Activated CD4-positive, alpha-beta T cell treated with anti-CD3 and anti-CD28 coated beads, Interleukin-10, Interleukin-2, amounts not matched to agents 100 ng/mL and 50 ng/mL, durations not matched to agents 16 hours and 8 hours (primary cell): ENCODE measurements at places on chromosomes 4 and X.

DNA sequence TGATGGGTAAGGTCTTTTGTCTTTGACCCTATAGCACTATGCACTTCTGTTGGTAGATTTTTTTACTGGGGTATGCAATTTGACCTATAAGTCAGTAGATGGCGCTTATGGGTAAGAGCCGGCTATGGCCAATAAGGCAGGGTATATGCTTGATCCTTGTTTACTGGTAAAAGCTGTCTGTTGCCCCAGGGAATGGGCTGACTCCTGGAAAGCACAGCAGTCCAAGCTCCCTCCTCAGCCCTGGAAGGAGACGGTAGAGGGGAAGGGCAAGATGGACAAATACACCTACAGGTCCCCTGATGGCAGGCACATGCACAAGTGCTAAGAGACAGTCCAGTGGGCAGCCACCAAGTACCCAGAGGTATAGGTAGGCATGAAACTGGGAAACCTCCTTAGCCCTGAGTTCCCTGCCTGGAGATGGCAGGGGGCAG lies 63.7 kb downstream of the ADAMTS3 start:
- DNase-seq: peak; percentile 26

GRCh38 chrX:27976284-27976683 lies 5.0 kb downstream of the DCAF8L1 start:
- no peak for DNase-seq

DNA sequence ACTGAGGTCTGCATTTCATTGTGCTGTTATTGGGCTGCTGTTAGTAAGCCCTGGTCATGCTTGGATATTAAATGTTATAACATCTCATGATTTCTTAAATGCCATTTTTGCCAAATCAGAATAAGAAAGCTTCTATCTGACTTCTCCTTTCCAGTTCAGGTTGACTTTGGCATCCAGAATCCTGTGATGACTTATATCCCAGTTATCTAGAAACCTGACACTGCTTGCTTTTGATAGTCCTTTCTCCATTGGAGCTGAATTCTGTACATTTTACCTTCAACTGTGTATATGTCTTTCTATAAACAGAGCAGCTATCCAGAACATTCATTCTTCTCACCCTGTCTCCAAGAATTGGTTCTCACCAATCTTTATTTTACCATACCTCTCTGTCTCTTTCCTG lies 257.7 kb upstream of the GNPDA2 start:
- DNase-seq: no peak

- no peak for DNase-seq
These were observed 10.2 kb upstream of the STBD1 start for GRCh38 chr4:76296286-76296820.

DNA sequence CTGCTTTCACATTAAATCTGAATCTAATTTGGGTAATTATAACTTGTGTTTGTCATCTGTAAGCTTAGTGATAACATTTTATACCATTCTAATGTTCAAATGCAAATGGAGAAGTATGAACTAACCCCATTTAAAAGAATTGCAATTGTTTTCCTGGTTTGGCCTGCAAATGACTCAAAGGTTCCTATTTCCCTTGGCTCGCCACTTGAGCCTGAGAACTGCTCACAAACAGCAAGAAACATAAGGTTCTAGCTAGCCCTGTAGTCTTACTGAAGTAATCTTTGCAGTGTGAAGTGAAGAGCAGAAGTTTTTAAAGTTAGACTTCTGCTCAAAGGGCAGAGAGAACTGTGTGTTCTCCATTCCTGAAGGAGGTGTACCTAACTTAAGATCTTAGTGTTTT lies 27.2 kb downstream of the UPRT start:
- DNase-seq: no peak

GRCh38 chr4:89511776-89512175 lies 204.2 kb upstream of the GPRIN3 start:
- DNase-seq: no peak

DNA sequence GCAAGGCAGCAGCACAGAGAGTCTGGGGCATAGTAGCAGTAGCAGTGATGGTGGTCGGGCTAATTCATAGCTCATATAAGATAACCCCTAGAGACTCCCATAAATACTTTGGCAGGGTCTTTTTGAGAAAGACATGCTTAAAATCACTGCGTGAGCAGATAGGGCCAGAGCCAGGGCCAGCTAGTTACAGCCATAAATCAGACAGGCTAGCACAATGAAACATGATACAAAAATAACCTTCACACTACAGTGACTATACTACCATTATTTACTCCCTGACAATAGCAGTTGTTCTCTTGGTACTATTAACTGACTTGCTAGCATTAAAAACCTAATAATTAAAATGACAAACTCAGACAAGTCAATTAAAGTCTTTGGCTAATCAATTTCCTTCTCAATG lies 295.9 kb downstream of the SMARCA1 start:
- DNase-seq: no peak

GRCh38 chrX:48919360-48919841 lies 577 bp upstream of the PIM2 start:
- DNase-seq: peak; percentile 46
